Hematopoietic multipotent progenitor cell treated with erythropoietin and hydrocortisone succinate and interleukin-3 and kit ligand, for 8 days (in vitro differentiated cells): ENCODE measurements at places on chromosomes 13 and 19.
A peak's percentile ranks its signal among the peaks of the same experiment; 100 is the strongest.

- no peak for DNase-seq
Observed at GRCh38 chr13:104137416-104137815, 1071.2 kb upstream of the SLC10A2 start.

- no peak for DNase-seq
Observed at GRCh38 chr13:50574731-50575130, 268.8 kb downstream of the DLEU7 start.

GRCh38 chr19:57829316-57829715 is 783 bp upstream of the ZNF587B start:
- no peak for DNase-seq

- no peak for DNase-seq
Observed at GRCh38 chr13:75415694-75416093, 66.3 kb downstream of the TBC1D4 start.

- peak; percentile 6 for DNase-seq
Observed at GRCh38 chr13:25249001-25249543, 38.2 kb downstream of the MTMR6 start.

DNA sequence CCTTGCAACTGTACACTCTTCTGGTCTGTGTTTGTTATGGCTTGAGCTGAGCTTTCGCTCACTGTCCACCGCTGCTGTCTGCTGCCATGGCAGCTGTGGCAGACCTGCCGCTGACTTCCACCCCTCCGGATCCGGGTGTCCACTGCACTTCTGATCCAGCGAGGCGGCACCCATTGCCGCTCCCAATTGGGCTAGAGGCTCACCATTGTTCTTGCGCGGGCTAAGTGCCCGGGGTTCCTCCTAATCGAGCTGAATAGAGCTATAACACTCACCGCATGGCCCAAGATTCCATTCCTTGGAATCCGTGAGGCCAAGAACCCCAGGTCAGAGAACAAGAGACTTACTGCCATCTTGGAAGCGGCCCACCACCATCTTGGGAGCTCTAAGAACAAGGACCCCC is 2.2 kb upstream of the PSMC4 start:
- DNase-seq = no peak

DNA sequence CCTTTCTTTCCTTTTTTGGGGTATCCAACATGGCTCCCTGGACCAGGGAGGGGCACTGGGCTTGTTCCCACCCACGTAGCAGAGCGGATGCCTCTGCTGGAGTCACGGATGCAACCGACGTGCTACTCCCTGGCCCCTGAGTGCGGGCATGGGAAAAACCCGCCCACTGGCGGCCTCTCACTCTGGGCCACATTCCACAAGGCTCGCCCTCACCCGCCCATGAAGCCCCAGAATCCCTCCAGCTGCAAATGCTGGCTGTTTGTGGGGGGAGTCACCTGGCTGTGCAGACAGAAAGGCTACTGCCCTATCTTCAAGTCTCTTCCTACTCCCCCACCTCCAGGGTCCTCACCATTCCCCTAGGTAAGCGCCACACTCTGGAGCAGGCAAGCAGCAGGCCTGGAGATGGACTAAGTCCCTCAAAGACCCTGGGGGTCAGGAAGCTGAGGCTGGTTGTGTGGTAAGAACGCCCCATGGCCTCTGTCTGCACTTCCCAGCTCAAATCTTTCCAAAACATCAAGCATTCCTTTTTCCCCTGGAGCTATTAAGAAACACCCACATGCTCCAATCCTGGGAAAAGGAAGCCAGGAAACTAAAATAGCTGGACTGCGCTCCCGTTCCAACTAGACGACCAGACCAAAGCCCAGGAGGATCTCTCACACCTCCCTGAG is 17.9 kb upstream of the EPHX3 start:
- no peak for DNase-seq

DNA sequence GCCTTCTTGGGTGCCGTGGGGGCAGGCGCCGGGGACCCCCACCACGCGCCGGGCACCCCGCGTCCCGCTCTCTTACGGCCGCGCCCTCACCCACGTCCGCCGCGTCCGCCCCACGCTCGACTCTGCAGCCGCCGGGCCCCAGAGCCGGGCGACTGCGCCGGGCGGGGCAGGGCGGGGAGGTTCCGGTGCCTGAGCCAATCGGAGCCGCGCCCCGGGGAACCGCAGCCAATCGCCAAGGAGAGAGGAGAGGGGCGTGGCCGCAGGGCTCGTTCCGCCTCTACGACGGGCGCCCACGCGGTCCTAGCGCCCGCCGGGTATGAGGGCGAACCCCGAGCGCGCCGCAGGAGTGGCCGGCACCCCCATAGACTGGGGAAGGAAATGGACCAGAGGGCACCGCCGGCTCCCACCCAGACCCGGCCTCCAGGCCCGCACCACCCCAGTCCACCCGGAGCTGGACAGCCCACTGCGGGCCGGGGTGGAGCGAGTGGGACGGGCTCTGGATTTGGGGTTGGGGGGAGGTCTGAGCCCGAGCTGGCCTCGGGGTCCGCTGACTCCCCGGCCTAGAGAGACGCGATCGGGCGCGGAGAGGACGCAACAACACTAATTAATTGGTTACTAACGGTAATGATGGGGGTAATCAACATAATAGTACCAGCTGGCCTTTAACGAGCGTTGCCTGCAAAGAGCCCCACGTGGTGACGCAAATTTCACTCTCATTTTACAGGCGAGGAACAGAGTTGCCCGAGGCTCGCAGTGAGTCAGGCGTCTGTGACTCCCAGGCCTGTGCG is at the start of gene MFSD12:
TSS of gene MFSD12 (minus strand) at position 126 of the 788 bp plus-strand sequence. CDS start 183 bp downstream, outside the sequence.
- DNase-seq = peak; percentile 93

GRCh38 chr19:16579381-16579780 is 7.2 kb upstream of the SLC35E1 start:
- no peak for DNase-seq

DNA sequence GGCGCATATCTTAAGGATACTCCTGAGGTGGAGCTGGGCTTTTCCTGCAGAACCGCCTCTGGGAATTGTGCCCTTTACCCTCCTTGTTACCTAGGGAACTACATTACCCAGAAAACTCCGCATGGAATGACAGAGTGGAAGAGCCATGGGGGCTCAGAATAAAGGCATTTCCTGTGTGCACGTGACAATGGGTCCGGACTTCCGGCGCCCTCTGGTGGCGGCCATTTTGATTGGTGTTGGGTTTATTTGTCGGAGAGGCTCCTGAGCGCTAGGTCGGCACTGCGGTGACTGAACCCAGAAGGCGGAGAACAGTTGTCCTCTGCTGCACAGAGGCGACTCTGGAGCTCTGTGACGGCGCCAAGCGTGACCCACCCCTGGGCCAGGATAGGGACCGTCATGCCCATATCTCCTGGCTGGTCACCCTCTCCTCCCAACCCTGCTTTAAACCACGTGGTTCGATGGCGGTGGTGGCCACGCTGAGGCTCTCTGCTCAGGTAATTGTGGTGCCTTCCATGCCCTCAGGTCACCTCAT is at the start of gene ZNF587B:
TSS of gene ZNF587B (plus strand) at position 229 of the 532 bp plus-strand sequence. CDS start at position 459, 230 bp downstream.
- peak; percentile 74 for DNase-seq

DNA sequence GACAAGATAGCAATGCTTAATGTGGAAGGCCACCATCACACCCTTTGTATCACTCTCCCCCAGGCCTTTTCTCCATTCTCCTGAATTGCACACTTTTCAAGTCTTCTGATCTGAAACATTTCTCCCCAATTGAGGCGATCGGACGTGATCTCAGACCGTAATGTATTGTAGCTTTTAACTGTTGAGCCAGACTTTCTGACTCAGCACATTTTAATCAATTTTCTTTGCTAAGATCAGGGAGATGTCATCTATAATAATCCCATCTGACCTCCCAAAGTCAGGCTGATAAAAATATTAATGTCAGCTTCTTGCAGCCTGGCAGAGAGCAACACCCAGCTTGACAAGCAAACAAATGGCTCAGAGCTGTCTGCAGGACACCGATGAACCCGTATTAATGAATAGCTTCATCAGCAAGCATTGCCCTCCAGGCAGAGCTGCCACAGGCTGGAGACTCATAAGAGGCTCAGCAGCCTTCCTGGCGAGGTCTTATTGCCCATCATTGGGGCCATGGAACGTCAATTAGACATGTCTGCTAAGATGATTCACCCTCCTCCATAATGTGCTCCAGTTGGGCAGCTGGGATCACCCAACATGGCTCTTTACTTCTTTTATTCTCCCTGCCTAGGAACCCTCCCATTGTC is 60.2 kb upstream of the UQCRFS1 start:
- no peak for DNase-seq

DNA sequence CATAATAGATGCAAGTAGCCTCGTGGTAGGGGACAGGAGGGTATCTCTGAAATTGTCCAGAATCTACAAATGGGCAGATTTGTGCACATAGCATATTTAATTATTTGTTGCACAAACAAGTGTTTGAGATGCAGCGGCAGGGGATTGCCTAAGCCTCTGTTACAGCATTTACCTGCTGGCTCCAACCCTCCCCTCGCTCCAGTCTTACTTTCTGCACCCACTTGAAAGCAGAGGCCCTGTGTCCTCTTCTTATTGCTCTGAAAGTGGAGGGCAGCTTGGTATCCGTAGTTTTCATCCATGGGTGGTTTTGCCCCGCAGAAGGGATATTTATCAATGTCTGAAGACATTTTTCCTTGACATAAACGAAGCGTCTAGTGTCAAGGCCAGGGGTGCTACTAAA is 73.0 kb upstream of the STK24 start:
- DNase-seq = no peak
